Activated T-helper 1 cell treated with anti-CD3 and anti-CD28 coated beads, Interleukin-12 subunit alpha, Interleukin-12 subunit beta, Interleukin-2, Interleukin-4 antibody, amounts not matched to agents 30 ng/mL and 10 ng/mL and 1 ng/mL, durations not matched to agents 14 hours and 24 hours and 36 hours (primary cell): ENCODE measurements at places on chromosomes 7 and 10. TPM values are rescaled to one million over a fixed set of nuclear protein-coding genes. Genes with fewer than 3 reads are reported as not detected.

GNAT3 gene
- not detected in 2 replicates for total RNA-seq

GRCh38 chr7:34022626-34023025 lies 117.3 kb downstream of the BMPER start:
- no peak for DNase-seq

PTF1A gene
- total RNA-seq, result not detected in 2 replicates

WASL gene
- 7.3 and 7.5 TPM in 2 replicates for total RNA-seq

CUZD1 gene
- 3.0 TPM in 2 replicates for total RNA-seq

GRCh38 chr10:10819206-10819856 lies 198.3 kb upstream of the CELF2 start:
- no peak for DNase-seq

- DNase-seq, result no peak
Observed at GRCh38 chr7:9242636-9243035, 809.2 kb downstream of the NXPH1 start.

DNA sequence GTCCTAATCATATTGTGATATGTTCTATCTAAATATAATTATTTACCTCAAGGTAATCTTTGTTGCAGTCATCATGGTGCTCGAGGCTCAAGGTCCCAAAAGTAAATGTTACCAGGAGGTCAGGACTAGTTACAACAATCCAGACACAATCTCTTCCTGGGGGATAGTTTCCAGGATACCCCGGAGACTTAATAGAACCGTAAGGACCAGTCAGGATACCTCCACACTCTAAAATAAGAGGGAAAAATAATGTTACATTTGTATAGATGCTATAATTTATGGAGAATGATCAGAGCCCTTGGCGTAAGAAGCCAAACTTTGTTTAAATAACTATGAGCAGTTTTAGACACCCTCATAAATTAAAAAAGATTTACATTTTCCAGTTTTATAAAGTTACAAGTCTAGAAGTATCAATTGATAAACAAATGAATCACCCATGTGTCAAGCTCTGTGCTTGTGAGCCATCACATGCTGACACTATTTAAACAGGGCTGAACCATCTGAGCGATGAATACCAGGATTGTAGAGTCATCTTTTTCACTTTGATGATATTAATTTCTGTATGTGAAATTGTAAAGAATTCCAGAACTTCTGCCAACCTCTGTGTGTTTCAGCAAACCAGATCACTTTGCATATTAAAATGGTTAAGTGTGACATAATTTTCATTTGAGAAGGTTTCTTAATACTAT lies 41.3 kb downstream of the CUBN start:
- no peak for DNase-seq

DNA sequence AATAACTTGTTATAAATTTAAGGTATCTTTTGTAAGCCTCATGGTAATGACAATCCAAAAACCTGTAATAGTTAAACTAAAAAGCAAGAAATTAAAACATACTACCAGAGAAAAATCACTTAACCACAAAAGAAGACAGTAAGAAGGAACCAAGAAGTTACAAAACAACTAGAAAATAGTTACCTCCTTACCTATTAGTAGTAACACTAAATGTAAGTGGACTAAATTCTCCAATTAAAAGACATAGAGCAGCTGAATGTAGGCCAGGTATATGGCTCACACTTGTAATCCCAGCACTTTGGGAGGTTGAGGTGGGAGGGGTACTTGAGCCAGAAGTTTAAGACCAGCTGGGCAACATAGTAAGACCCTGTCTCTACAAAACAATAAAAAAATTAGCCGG lies 84.0 kb downstream of the SNX13 start:
- DNase-seq, result no peak

DNA sequence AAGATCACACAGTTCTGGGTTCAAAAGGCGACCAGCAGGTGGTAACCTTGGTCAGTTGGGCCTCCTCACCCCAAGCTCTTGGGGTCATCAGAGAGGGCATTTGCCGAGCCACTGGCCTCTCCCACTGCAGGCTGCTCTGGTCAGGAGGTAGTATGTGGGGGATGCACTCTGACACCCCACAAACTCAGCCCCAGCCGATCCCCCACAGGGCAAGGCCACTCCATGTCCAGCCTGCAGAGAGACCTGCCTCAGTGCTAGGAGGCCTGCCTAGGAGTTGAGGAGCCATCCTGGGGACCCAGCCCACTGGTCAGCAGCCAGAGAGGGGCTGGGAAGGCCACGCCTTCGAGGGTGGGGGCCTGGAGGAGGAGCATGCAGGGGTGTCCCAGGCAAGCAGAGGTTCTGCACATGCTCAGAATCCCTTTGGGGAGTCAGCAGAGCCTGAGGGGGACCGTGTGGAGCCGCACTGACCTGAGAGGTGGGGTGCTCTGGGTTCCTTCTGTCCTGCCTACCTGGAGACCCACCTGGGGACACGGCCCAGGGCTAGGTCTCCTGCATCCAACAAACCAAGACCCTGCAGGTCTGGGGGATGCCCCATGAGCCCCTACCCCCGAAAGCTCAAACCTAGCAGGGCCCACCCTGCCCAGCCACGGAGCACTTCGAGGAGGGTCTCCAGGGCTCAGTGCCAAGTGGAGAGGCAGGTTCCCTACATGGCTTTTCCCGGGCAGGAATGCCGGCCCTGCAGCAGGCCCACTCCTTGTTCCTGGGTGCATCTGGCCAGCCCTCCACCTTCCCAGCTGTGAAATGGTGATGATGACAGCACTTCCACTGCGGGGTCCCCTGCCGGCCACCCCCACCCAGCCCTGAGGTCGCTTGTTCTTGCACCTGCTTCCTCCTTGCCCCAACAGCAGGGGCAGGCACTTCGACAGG lies 58.5 kb downstream of the RASGEF1A start:
- no peak for DNase-seq

DNA sequence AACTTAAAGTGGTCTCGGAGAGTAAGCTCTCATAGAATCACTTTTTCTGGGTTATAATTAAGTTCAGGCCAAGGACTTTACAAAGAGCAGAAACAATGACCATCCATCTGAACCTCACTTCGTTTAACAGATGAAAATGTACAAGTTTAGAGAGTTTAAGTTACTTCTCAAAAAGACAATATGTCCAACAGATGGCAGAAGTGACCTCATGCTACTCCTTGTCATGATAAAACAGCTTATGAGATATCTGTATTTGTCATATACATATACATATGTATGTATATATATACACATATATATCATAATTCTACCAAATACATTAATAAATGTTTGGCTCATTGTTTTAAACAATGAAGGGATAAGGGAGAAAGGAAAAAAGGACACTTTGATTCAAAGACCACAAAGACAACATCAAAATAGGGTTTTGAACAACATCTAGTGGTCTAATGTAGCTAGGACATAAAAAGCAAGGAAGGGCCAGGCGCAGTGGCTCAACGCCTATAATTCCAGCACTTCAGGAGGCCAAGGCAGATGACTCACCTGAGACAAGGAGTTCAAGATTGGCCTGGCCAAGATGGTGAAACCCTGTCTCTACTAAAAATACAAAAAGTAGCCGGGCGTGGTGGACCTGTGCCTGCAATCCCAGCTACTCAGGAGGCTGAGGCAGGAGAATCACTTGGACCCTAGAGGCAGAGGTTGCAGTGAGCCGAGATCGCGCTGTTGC lies 17.8 kb downstream of the NAPEPLD start:
- no peak for DNase-seq

DNA sequence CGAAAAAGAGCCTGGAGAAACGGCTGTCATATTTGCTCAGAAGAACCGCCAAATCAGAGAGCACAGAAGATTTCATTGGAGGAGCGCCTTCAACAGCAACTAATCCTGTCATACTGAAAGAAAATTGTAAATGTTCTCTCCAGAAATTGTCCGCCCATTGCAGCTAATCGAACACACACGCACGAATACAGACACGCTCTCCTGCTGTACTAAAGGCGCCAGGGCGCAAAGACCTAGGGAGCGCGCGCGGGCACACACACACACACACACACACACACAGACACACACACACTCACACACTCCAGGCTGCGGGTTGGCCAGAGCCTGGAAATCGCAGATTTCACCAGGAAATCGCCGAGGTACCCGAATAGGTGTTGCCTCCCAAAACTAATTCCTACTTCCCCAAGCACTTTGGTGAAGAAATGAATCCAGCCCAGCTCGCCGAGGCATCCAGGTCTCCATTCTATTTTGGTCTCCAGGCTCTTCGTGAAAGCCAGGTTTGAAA lies at the start of gene CHRM2:
TSS of gene CHRM2 (plus strand) at position 157 of the 505 bp plus-strand sequence. CDS start 146,214 bp downstream, outside the sequence.
- no peak for DNase-seq

GRCh38 chr7:92242972-92243371 lies 2.7 kb downstream of the KRIT1 start:
- no peak for DNase-seq

- no peak for DNase-seq
Observed at GRCh38 chr10:69892816-69893215, 91.1 kb downstream of the COL13A1 start.

DNA sequence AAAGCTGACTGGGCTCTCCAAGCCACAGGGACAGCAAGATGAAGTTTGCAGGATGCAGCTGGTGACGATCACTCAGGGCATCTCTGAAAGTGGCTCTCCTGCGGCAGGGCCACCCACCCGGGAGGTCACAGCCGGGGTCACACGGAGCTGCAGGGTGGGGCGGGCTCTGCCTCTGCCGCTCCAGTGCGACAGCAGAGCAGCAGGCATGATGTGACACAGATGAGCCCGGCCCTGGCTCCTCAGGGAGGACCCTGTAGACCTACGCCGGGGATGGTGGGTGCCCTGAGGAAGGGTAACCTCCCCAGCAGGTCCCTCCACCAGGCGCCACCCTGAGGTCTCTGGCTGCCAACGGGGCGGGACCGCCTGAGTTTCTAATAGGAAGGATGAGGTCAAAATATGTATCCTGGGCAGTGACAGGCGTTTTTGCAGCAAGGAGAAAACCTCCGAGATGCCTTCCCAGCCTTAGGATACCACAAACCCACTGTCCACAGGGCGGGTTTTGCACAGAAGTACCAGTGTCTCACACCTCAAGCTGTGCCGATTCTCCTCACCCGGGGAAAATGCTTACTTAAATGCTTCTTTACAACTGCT lies 114.8 kb upstream of the DIP2C start:
- no peak for DNase-seq

DNA sequence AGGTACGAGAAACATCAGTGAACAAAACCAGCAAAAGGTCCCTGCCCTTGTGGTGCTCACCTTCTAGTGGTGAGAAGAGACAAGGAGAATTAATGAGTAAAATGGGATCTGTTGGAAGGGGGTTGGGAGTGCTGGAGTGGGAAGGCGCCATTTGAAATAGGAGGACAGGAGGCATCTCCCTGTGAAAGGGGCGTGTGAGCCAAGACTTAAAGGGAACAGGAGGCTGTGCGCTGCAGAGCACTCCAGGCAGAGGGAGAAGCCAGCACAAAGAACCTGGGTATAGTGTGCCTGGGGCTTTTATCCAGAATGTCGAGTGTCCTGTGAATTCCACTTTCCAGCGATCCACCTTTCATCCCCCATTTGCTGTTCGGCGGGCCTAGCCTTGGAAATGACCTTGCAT lies 497.9 kb upstream of the GALNT17 start:
- no peak for DNase-seq

DNA sequence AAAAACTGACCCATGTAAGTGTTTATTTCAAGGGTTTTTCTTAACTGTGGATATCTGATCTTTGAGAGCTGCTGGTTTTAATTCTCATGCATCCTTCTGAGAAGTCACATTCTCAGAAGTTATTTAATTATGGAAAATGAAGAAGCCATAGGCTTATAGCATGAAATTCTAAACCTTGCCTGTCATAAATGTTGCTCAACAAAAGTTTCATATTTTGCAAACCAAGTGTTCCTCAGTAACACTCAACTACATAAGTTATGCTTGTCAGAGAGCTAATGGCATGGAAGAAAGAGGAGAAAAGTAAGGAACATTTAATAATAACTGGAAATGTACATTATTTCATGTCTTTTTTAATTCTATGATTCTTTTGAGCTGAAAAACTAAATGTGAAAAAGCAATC lies 78.6 kb upstream of the MPP7 start:
- DNase-seq, result no peak

DNA sequence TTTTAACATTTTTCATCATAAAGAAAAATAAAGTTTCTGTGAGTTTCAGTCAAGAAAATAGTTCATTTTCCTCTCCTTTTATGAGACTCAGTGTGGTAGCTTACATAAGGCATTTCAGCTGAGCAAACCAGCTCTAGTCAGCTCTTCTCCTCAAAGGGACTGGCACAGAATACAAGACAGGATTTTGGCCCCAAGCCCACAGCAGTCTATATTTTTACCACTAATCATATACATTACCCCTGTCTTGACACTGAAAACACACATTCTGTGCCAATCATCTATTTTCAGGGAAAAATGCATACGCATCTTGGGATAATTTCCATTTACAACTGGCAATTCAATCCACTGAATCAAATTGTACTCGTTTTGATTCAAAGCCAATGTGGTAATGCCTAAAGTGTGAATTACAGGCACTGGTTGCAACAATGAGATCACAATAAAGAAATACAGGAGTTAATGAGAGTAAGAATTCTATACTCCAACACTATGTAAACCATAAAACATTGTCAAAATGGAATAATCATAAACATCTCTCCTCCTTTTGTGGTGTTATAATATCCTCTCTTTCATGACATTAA lies 186.4 kb downstream of the CACNA2D1 start:
- no peak for DNase-seq

- DNase-seq, result no peak
Observed at GRCh38 chr7:78139335-78139734, 340.8 kb downstream of the PHTF2 start.

GRCh38 chr10:114709984-114710383 lies 51.9 kb upstream of the ABLIM1 start:
- DNase-seq, result no peak

DNA sequence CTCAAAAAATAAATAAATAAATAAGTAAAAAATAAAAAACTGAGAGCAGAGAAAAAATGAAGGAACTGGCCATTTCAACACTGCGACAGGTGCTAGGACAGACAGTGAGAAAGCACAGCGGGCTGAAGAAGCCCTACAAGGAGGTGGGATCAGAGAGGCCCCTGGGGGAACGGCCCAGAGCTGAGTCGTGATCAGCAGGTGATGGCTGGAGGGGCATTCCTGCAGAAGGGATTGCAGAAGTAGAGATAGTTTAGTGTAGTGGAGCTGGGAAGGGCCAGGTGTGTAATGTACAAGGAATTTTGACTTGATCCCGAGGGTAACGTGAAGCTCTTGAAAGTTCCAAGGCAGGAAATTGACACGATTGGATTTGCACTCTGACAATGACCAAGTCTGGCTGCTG lies 112.1 kb downstream of the CUL2 start:
- DNase-seq, result no peak

DNA sequence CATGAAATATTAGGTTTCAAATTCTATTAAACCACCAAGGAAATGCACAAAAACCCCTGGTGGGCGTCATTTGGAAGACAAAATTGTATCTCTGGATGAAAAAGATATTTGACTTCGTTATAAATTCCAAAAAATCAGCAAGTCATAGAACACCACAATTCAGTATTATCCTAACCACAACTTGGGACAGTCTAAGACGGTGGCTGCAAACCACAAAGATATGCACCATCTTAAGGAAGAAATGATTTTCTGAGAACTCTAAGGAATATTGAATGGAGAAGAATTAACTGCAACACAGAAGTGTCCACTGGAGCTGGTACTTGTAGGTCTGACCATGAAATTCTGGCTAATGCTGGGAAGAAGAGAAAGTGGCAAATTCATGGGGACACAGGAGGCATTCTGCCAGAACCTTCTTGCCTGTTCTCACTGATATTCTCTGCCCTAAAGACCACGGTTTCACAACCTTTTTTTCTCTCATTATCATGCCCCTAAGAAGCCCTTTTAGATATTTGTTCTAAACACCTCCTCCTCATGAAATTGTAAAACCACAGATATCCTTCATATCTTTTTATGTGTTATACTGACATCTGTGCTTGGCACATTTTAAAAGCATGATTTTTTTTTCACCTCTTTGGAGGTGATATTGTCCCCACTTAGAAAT lies 92.9 kb downstream of the SFMBT2 start:
- DNase-seq, result no peak

PSD gene
- 9.9 and 10.6 TPM in 2 replicates for total RNA-seq
